Heart left ventricle (tissue), 16 donors: ENCODE measurements at places on chromosomes 6 and 20.

DNA sequence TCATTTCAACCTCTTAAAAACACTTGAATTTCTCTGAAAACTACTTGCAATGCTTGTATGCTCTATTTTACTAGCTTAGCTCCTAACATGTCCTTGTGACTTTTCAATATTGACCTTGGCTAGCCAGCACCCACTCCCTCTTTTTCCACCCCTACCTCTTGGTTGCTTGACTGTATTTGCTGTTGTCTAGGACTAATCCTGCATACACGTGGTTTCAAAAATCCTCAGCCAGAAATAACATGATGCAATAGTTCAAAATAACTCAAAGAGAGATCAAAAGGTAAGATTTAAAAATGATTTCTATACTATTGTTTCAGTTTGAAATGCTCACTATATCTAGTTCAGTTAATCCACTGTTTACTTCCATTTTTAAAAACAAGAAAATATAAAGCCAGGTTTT lies 102.3 kb upstream of the TBX18 start:
- H3K4me1 ChIP-seq: no peaks in the 10 kb centered on the region
- no peaks in the 10 kb centered on the region for H3K27me3 ChIP-seq
- no peak for DNase-seq
- no peak overlapping the region for H3K4me3 ChIP-seq

GRCh38 chr20:36861875-36862801 lies 13.8 kb upstream of the TLDC2 start:
- H3K4me3 ChIP-seq: peak overlapping the region; percentile 61
- peak; percentile 89 for DNase-seq
- H3K36me3 ChIP-seq: no peaks in the 10 kb centered on the region
- H3K27ac ChIP-seq: peak overlapping the region; percentile 90
- H3K27me3 ChIP-seq: no peaks in the 10 kb centered on the region

DNA sequence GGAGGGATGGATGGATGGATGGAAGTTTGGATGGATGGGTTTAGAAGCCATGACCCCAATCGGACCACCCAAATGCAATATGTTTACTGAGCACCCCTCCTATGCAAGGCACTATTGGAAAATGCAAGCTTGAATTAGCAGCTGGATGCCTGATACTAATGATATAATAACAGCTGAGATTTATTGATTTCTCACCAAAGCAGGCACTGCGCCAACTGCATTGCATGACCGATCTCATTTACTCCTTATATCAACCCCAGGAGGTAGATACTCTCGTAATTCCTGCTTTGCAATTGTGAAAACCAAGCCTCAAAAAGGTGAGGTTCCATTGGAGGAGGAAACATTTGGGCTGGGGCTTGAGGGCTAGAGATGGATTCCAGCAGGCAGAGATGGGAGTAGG lies 89.7 kb downstream of the KCNB1 start:
- no peaks in the 10 kb centered on the region for H3K27me3 ChIP-seq
- no peak overlapping the region for H3K27ac ChIP-seq
- peaks cover 22% of the 10 kb centered on the region for H3K4me1 ChIP-seq
- no peaks in the 10 kb centered on the region for H3K36me3 ChIP-seq
- DNase-seq: no peak

- no peaks in the 10 kb centered on the region for H3K27me3 ChIP-seq
- DNase-seq: no peak
- no peak overlapping the region for H3K4me3 ChIP-seq
- H3K36me3 ChIP-seq: no peaks in the 10 kb centered on the region
Measured at GRCh38 chr6:121830736-121831135, 395.3 kb downstream of the GJA1 start.

DNA sequence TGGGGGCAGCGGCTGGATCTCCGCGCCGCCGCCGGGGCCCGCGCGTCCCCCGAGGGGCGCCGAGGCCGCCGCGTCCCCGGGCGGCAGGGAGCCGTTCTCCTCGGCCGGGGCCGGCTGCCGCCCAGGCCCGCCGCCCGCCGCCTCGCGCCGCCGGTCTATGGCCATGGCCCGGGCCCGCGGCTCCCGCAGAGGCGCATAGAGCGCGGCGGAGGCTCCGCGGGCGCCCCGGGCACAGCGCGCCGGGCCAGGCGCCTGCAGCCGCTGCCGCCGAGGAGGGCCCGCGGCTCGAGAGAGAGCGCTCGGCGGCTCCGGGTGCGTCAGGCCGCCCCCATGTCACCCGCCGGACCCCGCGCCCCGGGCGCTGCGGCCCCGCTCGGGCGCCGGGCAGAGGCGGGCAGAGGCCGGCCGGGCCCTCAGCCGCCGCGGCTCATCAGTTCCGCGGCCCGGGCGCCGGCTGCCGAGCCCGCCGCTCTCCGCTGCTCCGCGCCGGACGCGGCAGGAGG lies 404 bp downstream of the SLC22A23 start:
- no peaks in the 10 kb centered on the region for H3K36me3 ChIP-seq
- DNase-seq: no peak
- peaks cover 28% of the 10 kb centered on the region for H3K4me1 ChIP-seq
- H3K4me3 ChIP-seq: peak overlapping the region; percentile 77

DNA sequence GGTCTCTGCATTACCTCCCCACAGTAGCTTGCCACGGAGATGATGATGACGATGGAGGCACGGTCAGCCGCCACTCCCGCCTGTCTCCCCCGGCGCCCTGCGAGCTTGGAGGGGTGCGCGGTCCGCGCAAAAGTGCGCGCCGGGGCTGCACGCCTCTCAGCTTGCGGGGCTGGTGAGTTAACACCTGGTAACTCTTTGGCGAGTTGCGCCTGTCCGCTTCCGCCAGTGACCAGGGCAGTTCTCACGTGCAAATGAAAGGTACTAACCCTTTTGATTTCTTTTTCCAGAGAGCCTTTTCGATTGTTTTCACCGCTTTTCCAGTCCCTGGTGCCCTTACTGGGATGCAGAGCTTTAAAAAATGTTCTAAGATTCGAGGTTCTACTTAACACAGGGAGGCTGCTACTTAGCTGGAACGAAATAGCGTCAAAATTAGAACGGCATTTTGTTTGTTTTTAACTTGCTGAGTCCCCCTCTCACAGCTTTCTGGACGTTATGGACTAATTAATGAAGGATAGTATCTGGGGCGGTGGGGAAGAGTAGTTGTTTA lies 6.2 kb downstream of the GRIK2 start:
- no peak for DNase-seq
- no peak overlapping the region for H3K4me3 ChIP-seq
- H3K27me3 ChIP-seq: peaks cover 32% of the 10 kb centered on the region
- H3K27ac ChIP-seq: no peak overlapping the region
- no peaks in the 10 kb centered on the region for H3K36me3 ChIP-seq

DNA sequence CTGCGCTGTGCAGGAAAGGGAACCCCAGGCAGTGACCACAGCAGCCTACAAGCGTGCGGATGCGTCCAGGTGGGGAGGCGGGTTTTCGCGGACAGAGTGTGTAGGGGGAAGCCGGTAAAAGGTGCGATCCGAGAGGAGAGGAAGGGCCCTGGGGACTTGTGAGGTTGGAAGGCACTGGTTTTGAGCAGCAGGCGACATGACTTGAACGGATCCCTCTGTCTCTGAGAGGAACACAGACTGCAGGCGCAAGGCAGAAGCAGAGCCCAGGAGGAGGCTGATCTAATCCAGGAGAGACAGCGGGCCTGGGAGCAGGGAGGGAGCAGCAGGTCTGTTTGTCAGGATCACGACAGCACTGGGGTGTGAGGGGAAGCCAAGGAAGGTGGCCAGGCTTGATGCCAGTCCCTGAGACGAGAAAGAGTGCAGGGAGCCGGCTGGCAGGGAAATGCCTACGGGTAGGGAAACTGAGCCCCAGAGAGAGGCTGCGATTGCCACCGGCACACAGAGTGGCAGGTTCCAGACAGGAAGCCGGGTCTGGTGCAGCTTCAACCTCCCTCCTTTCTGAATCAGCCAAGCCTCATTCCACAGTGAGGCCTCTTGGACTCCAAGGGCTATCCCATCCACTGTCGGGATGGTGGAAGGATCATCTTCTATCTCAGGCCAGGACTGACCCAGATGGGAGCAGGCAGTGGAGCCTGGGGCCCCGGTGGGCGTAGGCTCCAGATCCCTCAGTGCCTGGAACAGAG lies 57.1 kb downstream of the HNF4A start:
- no peaks in the 10 kb centered on the region for H3K4me1 ChIP-seq
- no peaks in the 10 kb centered on the region for H3K27me3 ChIP-seq
- no peak overlapping the region for H3K27ac ChIP-seq

DNA sequence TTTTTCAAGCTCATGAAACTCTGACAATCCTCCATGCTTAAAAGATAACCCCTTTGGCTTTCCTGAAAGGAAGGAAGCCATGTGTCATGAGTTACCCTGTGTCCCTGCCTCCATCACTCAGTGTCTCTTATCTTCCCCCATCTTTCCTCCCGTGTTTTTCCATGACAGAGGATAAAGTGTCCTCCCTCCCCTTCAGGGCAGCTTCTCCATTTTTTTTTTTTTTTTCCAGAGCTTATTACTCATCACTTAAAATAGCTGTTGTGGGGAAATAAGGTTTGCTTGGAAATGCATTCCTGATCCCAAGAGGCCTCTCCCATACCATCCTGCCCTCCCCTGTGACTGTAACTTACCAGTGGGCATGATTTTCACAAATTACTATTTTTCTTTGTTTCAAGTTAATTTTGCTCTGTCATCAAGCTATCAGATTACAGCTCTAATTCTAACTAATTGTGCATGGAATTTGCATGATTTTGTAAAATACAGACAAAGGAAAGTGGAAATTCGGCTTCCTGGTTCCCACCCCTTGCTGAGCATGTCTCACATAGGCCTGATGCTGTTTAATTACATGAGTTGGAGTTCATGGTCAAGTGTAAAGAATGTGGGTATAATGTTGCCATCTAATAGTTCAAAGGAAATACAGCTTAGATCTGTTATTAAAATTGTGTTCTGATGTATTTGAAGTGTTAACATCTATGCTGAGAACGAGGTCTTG lies 614.5 kb upstream of the FLRT3 start:
- no peaks in the 10 kb centered on the region for H3K4me1 ChIP-seq
- no peak for DNase-seq
- no peaks in the 10 kb centered on the region for H3K36me3 ChIP-seq
- H3K4me3 ChIP-seq: no peak overlapping the region

- DNase-seq: no peak
- H3K4me1 ChIP-seq: no peaks in the 10 kb centered on the region
- H3K27ac ChIP-seq: no peak overlapping the region
- no peak overlapping the region for H3K4me3 ChIP-seq
- H3K27me3 ChIP-seq: no peaks in the 10 kb centered on the region
- H3K36me3 ChIP-seq: no peaks in the 10 kb centered on the region
Measured at GRCh38 chr6:144644776-144645175, 359.6 kb downstream of the UTRN start.

DNA sequence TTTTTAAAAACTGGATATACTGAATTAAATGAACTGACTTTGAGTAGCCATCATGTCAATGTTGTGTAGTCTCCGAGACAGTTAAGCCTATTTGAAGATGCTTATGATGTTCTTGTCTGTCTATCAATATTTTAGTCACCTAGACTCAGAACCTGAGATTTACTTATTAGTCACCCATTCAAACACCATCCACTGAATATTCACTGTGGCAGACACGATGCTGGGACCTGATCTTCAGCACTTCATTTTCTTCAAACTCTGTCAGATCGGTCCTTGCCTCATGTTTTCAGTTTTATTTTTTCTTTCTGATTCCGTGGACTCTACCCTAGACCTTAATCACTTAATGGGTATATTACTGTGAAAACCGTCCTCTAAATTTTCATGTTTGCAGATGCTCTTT lies 123.7 kb upstream of the MCHR2 start:
- no peak overlapping the region for H3K27ac ChIP-seq
- H3K27me3 ChIP-seq: no peaks in the 10 kb centered on the region
- no peak overlapping the region for H3K4me3 ChIP-seq
- DNase-seq: no peak
- H3K36me3 ChIP-seq: no peaks in the 10 kb centered on the region
- H3K4me1 ChIP-seq: no peaks in the 10 kb centered on the region

GRCh38 chr6:68876792-68877493 lies 241.9 kb downstream of the ADGRB3 start:
- no peaks in the 10 kb centered on the region for H3K36me3 ChIP-seq
- H3K4me3 ChIP-seq: no peak overlapping the region
- H3K4me1 ChIP-seq: no peaks in the 10 kb centered on the region

GRCh38 chr6:39681674-39682121 lies 43.5 kb downstream of the KIF6 start:
- H3K4me1 ChIP-seq: no peaks in the 10 kb centered on the region
- no peak overlapping the region for H3K4me3 ChIP-seq
- DNase-seq: no peak

GRCh38 chr6:8391934-8392333 lies 43.4 kb downstream of the SLC35B3 start:
- DNase-seq: no peak
- no peaks in the 10 kb centered on the region for H3K36me3 ChIP-seq
- H3K27ac ChIP-seq: no peak overlapping the region
- no peak overlapping the region for H3K4me3 ChIP-seq

- no peaks in the 10 kb centered on the region for H3K36me3 ChIP-seq
- H3K4me1 ChIP-seq: no peaks in the 10 kb centered on the region
- no peak overlapping the region for H3K4me3 ChIP-seq
- DNase-seq: no peak
Measured at GRCh38 chr6:118391086-118391485, 157.0 kb upstream of the PLN start.

GRCh38 chr20:44405785-44406571 lies 50.5 kb downstream of the HNF4A start:
- H3K36me3 ChIP-seq: no peaks in the 10 kb centered on the region
- H3K4me3 ChIP-seq: no peak overlapping the region
- no peak overlapping the region for H3K27ac ChIP-seq
- DNase-seq: peak; percentile 36

- H3K4me3 ChIP-seq: no peak overlapping the region
- H3K27ac ChIP-seq: no peak overlapping the region
- DNase-seq: no peak
- H3K4me1 ChIP-seq: no peaks in the 10 kb centered on the region
- peaks cover 75% of the 10 kb centered on the region for H3K27me3 ChIP-seq
Measured at GRCh38 chr6:101400326-101401135, 7.0 kb downstream of the GRIK2 start.
